ENCODE measurements at places on chromosomes 5 and 9.

DNA sequence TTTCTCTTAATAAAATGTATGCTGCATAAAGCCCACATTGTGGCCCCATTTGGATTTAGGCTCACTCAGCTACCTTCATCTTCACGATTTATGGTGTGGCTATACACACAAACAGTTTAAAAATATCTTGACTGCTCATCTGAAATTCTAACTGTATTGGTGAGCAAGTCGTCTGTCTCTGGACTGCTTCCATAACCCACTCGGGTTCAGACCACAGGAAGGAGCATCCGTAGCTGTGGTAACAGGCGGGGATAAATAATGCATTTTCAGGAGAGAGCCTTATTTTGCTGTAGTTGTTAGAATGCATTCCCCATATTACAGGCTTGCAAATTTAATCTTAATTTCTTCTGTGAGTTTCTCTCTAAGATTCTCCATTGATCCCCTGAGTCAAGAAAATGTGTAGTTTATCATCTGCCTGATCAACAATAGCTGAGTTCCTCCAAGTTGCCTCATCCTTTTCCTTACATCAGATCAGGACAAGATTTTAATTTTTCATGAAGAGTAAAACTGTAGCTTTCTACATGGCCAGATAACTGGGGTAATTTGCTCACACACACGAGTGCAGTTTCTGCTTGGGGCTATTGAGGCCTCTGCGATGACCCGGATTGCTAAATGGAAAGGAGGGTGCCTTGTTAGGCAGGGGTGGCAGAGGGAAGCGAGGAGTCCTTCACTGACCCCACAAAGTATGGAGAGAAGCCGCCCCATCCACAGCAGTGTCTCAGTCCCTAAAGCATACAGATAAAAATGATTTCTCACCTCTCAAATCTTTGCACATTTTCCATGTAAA lies 133.9 kb downstream of the FSTL4 start:
- no peak for DNase-seq

DNA sequence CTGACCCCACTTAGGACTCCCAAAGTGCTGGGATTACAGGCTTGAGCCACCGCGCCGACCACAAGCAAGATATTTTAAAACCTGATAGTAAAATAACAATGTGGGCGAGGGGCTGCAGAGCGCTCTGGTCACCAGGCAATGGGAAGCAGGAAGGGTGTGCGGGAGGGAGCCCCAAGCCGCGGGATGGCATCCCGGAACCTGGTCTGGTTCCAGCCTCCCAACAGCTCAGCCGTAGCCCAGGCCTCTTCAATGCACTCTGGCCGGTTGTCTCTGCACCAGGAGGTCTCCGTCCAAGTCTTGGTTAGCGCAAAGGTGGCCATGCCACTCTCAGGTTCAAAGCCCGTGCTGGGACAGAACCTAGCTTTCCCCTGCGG lies 694 bp upstream of the UAP1L1 start:
- no peak for DNase-seq

DNA sequence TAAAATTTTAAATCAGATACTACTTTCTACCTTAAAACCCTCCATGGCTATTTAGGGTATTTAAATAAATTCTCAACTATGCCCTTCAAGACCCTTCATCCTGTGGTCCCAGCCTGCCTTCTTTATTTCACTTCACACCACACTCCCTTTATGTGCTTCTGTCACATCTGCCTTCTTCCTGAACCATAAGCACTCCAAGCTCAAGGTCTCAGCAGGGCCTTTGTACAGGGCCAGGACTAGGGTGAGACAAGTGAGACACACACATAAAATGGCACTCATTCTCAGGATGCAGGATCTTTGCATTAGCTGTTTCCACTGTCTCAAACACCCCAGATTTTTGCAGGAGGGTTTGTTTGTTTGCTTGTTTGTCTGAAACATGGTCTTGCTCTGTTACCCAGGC lies 7.6 kb downstream of the ITK start:
- no peak for DNase-seq

DNA sequence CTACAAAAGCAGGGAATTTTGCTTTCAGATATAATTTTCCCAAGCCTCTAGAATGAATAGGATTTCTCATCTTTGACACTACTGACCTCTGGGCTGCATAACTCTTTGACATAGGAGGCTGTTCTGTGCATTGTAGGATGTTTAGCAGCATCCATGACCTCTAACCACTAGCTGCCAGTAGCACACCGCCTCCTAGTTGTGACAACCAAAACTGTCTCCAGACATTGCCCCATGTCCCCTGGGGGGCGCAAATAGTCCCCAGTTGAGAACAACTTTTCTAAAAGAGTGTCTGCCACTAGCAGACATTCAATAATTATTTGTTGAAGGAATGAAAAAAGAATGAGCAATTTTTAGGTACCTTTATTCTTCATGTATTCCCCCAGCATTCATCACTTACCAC lies 51.8 kb downstream of the POU4F3 start:
- DNase-seq: no peak

- no peak for DNase-seq
Observed at GRCh38 chr5:150178262-150178661, 11.6 kb upstream of the SLC6A7 start.

- no peak for DNase-seq
Observed at GRCh38 chr9:133693703-133694529, 44.2 kb downstream of the SARDH start.

DNA sequence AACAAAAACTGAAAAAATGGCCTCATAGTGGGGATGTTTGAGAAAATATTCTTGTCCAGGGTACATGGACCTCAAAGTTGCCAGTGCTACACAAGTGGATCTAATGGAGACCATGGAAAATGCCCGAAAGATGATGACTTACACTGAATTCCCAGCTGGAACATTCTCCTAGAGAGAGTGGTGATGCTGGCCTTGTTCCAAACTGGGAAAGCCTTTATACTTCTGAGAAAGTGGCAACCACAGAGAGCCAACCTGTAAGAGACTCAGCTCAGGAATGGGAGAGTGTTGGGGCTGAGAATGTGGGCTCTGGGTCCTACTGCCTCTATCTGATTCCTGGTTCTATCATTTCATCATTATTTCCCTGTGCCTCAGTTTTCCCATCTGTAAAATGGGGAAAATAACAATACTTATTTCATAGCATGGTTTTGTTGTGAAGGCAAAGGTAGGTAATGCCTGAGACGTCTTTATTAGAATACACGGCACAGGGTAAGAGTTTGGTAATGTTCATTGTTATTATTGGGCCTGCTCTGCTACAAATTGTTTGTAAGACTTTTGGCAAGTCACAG lies 229.0 kb upstream of the PANK3 start:
- DNase-seq: no peak

GRCh38 chr5:124825250-124825982 lies 79.0 kb upstream of the ZNF608 start:
- DNase-seq: no peak

DNA sequence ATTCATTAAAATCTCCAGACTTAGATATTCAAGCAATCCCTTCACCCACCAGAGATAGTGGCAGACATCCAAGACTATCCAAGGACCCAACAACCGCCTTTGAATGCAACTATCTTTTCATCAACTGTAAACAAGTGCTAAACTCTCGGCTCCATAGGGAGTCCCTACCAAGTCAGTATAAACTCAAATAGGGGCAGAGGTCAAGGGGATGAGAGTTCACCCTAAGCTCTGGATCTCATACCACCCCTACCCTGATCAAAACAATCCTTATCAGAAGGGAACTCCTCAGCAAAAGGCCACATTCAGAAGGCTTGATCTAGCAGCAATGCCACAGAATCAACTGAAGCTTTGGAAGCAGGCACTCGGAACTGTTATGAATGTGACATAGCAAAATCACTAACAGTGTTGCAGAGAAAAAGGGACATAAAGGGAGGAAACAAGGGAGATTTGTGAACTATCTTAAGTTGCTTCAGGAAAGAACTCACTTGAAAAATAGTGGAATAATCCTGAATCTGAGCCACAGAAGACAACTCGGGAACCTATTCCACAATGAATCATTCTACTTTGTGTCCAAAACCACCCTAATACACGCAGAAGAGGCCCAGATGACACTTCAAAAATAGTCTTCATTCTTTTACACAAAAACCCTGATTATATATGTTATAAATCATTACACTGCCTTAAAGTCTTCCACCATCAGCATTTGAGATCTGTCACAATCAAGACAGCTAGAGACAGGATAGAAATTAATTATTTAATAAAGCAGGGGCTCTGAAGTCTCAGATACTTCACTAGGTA lies 49.8 kb downstream of the NR6A1 start:
- DNase-seq: no peak

GRCh38 chr5:73405691-73406090 lies 42.9 kb downstream of the FOXD1 start:
- no peak for DNase-seq

- no peak for DNase-seq
Observed at GRCh38 chr5:54463713-54464112, 8.2 kb downstream of the HSPB3 start.

GRCh38 chr9:75106857-75107256 lies 18.5 kb downstream of the OSTF1 start:
- DNase-seq: no peak

GRCh38 chr9:134069480-134070399 lies 1.9 kb upstream of the BRD3 start:
- DNase-seq: no peak

GRCh38 chr5:140678993-140679392 lies 5.6 kb upstream of the DND1 start:
- no peak for DNase-seq

DNA sequence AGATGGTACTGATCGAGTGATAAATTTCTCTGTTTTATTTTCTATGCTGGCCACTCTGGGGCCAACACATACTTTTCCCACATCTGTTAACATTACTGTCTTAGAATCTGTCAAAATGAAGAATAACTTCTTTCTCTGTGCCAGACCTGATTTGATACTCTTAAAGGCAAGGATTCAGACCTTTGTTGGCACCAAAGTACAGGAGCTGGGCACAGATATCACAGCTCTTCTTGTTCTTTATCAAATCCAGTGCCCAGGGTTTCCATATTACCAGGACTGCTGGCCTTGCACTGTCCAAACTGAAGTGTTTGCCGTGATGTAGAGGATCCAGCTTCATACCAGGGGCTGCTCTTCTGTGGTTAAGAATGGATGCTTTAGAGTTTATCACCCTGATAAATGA lies 20.9 kb downstream of the ZNF474 start:
- DNase-seq: no peak

DNA sequence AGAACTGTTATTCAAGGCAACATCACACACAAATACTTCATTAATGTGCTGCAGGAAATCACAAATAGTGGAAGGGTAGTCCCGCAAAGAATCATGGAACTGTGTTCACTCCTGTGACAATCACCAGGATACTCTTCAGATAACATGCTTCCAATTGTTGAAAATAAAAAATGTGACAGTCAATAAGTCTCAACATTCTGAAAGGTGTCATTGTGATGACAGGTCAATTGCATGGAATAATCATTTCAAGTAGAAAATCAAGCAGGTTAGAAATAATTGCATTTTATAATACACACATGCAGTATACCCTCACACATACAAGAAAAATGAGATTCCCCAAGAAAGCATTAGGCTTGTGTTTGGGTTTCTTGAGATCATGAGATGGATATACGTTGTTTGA lies 46.4 kb upstream of the ISL1 start:
- no peak for DNase-seq

- DNase-seq: no peak
Observed at GRCh38 chr5:71629950-71630349, 42.8 kb downstream of the MCCC2 start.

GRCh38 chr5:143395638-143396352 lies 7.7 kb downstream of the NR3C1 start:
- no peak for DNase-seq

DNA sequence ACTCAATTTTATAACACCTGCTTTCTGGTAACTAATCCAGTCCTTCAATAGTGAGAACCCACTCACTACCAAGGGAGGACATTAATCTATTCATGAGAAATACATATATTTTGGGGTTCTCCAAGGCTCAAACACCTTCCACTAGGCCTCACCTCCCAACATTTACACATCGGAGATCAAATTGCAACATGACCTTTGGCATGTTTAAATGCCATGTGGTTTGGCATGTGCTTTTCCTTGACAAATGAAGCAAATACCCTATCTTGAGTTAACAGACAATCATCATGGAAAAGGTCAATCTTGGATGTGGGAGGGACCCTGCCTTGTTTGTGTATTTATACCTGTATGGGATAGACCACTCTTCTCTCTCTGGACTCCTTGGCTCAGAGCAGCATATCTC lies 21.9 kb upstream of the SPINK14 start:
- no peak for DNase-seq

DNA sequence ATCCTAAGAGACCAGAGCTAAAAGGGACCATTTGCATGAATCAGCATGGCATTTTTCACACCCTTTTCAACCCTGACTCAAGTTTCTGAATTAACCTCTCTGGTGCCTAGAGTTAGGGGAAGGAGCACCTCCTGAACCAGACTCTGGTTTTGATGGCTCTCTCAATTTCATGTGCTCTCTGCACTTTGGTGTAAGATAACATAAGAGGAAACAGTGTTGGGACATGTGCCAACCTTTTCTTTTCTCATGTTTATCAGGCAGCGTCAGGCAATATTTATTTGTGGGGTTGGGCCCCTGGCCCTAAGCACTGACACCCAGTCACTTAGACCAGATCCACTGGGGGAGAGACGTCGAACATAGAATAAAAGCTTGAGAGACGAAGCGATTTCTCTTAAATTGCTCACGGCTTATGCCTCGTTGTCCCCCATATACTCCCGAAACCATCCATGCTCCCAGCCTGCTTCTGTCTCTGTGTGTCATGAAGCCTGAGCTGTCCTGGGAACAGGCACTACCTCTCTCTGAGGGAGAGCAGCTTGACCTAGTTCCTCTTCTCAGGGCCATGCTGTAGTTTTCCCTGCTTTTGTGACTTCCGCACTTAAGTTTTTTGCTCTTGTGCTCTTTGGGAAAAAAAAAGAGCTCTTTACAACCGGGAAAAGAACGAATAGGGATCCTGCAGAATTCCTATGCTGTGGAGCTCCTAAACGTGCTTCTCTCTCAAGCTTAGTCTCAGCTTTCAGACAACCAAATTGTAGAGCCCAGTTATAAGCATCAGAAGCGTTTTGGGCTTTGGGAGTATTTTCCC lies 195.7 kb downstream of the NR3C1 start:
- DNase-seq: no peak

GRCh38 chr9:18237776-18238175 lies 236.2 kb upstream of the ADAMTSL1 start:
- no peak for DNase-seq

- no peak for DNase-seq
Observed at GRCh38 chr9:16257604-16258003, 612.9 kb downstream of the BNC2 start.

GRCh38 chr9:31336841-31337240 lies 1047.6 kb upstream of the ACO1 start:
- no peak for DNase-seq

DNA sequence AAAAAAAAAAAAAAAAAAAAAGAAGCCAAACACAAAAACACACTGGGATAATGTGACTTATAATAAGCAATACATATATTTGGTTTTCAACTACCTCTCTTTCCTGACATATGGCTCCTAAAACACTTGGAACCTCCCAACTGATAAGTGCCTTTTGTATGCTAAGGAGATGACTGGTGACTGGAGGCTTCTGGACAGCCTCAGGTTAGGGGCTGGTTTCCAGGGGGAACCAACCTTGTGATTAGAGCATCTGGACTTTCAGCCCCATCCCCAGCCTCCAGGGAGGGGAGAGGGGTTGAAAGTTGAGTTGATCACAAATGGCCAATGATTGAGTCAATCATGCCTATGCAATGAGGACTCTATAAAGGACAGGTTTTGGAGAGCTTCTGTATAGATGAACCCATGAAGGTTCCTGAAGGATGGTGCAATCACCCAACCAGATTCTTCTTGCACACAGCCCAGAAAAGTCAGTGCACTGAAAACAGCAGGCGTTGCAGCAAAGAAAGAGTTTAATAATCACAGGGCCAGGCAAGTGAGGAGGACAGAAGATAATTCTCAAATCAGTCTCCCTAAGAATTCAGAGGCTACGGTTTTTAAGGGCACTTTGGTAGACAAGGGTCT lies 276.7 kb downstream of the AUH start:
- DNase-seq: no peak

Data from NCI-H1105 (cell line).